ENCODE measurements at places on chromosomes 6 and 20.
A peak's percentile ranks its signal among the peaks of the same experiment; 100 is the strongest.

DNA sequence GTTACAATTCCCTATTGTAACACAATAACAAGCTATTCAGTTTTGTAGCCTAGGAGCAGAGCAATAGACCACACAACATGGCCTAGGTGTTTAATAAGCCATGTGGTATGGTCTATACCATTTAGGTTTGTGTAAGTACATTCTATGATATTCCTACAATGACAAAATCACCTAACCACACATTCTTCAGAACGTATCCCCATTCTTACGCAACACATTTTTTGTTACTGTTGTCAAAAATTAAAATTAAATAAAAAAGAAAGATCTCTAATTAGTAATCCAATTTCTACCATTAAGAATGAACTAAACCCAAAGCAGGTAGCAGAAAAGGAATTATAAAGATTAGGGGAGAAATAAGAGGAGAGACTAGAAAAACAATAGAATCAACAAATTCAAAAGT, 44.0 kb downstream of the RANBP9 start:
- no peak for DNase-seq

- DNase-seq = no peak
Measured at GRCh38 chr20:24148372-24148771, 159.8 kb upstream of the GGTLC1 start.

DNA sequence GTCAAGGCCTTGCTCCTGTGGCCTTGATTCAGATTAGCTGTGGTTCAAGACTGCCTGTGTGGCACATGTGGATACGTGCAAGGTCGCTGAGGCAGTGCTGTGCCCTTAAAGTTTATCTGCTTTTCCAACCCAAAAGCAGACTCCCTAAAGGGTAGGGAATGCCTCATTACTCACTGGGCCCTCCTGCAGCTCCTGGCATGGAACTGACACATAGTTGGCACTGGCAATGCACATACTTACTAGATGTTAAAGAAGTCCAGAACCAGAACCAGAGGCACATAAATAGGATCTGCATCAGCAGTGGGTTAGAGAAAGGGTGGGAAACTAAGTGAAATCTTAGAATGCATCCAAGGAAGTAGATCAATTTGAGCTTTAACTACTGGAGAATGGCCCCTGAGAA, 90.6 kb upstream of the MLN start:
- no peak for DNase-seq

GRCh38 chr6:11644071-11644470, 106.5 kb downstream of the TMEM170B start:
- no peak for DNase-seq

DNA sequence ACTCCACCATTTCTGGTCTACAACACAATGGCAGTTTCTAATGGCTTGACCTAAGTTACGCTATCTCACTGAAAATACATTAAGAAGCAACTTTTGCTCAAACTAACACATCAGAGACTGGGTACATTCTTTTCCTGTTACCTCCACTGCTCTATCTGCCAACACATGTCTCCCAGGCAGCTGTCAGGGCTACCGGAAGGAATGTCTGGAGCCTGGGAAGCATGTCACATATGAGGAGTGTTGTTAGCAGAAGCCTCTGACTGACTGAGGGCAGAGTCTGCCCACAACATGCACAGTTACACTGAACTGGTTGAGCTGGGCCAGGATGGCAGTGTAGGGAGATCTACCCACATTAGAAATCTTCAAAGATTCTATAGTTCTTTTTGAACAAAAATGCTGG, 264.5 kb downstream of the KIF16B start:
- no peak for DNase-seq

GRCh38 chr6:113364766-113365165, 492.4 kb upstream of the MARCKS start:
- DNase-seq = no peak

DNA sequence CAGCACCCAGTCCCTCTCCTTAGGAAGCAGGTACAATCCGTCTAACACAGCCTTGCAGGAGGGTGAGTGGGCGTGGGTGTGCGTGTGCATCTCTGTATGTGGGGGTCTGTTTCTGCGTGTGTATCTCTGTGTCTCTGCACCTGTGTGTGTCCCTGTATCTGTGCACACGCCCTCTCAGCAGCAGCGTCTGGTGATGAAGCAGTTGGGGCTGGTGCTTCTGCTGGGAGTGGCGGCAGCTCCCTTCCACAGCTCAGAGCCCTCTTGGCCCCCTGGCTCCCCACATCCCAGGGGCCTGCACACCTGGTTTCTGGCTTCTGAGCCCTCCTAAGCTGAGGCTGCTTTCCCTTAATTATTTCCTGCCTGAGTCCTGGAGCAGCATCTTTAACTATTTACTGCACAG, 49.5 kb upstream of the CCDC167 start:
- DNase-seq = no peak

GRCh38 chr6:16592223-16592911, 168.9 kb downstream of the ATXN1 start:
- no peak for DNase-seq

DNA sequence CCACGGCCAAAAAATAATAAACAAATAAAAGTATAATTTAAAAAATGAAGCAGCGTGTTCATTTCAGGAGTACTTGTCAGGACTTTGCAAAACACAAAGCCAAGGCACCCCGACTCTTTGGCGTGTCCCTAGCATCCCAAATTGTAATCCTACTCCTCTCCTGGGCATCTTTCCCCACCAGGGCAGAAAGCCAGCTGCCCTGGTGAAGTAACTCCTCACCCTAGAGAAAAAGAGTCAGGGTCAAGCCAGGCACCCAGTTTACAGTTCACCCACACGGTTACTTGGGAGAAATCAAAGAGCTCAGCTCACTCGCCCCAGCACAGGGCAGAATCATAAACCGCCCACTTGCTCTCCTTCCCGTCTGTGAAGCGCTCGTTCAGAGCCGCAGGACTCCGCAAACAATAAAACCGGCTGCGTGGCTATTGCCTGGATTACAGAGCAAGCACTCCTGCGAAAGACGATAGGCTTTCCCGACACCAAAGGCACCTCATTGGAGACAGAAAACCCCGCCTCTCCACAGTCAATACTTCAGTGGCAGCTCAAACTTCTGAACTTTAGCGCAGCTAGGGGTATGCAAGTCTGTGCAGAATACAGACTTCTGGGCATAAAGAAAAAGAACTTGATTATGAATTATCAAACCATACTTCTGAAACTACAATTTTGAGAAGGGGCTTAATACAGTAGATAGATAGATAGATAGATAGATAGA, 73.0 kb upstream of the NHSL1 start:
- DNase-seq = peak; percentile 83

DNA sequence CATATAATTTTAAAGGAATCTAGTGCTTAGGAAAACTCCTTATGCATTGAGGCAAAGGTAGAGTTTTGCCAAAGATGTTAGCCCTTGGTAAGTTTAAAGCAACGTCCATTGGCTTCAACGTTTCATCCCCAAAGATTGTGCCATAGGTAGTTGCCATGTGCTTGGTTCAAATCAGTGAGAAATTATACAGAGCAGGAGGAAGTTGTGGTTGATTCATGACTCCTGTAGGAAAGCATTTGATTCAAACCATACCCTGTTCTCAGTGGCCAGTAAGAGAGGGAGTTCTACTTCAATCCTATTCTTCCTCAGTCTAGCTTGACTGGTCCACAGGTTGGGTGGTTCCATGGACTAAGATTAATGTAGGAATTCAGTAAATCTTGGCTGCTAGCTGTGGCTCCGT, 535.6 kb downstream of the QKI start:
- DNase-seq = no peak

GRCh38 chr20:20201639-20202038, 149.3 kb downstream of the CFAP61 start:
- DNase-seq = no peak

DNA sequence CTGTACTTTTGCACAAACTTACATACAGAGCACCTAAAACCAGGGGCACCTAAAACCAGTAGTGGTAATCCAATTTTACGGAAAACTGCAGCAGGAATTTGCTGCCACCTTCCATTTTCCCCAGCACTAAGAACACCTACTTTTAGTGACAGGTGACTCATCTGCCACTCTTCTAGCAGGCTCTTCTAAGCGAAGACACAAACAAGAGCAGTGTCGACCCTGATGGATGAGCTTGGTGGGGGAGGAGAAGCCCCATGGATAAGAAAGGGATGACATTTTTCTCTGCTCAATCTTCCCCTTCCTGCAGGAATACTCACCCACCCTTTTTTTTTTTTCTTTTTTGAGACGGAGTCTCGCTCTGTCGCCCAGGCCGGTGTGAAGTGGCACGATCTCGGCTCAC, 116.9 kb downstream of the GMPR start:
- DNase-seq = no peak

- DNase-seq = no peak
Measured at GRCh38 chr6:45002390-45003105, 325.6 kb upstream of the RUNX2 start.

DNA sequence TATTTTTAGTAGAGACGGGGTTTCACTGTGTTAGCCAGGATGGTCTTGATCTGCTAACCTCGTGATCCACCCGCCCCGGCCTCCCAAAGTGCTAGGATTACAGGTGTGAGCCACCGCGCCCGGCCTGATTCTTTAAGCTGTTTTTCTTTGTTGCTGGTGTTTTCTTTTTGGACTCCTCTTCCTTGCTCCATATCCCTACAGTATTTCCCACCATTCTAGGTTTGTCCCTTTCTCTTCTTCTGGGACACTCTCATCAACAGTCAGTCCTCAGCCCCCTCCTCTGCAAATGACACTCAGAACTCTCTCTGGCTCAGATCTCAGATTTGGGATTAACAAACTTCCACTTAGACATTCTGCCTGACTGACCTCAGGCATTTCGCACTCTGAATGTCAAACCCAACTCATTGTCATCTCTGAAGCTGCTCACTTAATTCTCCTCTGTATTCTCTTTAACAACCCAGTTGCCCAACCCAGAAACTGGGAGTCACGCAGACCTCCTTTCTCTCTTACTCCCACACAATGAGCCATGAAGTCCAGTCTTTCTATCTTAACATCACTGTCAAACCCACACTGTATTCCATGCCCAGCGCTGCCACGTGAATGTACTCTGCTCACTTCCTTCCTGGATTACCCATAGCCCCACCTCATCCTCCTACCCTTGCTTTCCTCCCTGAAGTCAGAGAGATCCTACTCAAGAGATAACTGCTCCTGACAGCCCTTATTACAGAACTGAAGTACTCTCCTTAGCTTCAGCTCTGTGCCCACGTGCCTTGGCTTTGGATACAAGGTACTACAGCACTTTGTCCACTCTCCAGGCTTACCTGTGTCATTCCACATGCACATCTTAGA, 2.6 kb downstream of the MPIG6B start:
- DNase-seq = no peak

- DNase-seq = no peak
Measured at GRCh38 chr20:21017528-21018085, 88.6 kb downstream of the LINC00237 start.

- DNase-seq = no peak
Measured at GRCh38 chr6:84055647-84056046, 22.1 kb downstream of the MRAP2 start.

- no peak for DNase-seq
Measured at GRCh38 chr6:18527836-18528743, 140.9 kb downstream of the RNF144B start.

DNA sequence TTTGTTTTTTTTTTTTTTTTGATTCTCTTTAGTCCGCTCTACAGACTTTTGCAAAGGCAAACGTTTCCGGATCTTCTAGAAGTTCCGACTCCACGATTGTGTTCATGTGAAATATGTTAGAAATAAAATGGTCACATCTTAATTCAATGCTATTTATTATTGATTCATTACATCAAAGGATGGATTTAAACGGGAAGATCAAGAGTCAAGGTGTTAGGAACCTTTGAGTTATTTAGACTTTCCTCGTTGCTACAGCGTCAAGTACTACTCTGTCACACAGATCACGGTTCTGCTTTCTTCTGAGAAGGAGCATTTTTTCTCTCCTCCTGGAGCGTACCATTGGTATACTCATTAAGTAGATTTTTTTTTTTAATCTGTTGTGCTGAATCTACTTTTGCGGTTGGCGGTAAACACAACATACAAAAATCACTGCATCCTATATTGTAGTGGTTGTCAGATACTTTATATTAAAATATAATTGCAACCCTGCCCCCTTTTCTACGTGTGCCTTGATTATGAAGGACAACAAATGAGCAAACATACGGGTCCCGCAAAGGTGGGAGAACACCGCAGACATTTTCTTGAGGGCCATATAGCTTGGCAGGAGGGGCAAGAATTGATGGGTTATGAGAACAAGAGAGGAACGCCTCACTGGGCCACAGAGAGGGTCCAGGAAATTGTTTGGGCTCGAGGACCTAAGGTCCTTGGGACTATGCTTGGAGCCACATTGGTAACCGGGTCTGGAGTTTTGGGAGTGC, 17.5 kb downstream of the HMGN4 start:
- DNase-seq = no peak

Measured in NCI-H510A (cell line).